ENCODE measurements at places on chromosomes 2 and 18.

DNA sequence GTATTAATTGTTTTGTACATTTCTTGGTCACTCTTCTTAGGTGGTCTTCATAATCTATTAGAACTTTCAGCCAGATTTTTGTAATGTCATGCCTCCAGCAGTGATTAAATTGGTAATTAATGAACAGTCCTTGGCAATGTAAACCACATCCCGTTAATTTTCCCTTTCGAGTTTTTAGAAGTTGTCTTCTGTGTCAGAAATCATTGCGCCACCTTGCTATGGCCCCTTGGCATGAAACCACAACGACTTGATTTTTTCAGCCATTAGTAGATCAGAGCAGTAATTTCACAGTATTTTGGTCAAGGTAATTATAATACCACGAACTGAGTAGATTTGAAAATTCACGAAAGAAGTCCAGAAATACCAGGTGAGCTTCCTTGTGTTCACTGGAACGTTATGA is 86.0 kb upstream of the OTX1 start:
- no peak for DNase-seq

DNA sequence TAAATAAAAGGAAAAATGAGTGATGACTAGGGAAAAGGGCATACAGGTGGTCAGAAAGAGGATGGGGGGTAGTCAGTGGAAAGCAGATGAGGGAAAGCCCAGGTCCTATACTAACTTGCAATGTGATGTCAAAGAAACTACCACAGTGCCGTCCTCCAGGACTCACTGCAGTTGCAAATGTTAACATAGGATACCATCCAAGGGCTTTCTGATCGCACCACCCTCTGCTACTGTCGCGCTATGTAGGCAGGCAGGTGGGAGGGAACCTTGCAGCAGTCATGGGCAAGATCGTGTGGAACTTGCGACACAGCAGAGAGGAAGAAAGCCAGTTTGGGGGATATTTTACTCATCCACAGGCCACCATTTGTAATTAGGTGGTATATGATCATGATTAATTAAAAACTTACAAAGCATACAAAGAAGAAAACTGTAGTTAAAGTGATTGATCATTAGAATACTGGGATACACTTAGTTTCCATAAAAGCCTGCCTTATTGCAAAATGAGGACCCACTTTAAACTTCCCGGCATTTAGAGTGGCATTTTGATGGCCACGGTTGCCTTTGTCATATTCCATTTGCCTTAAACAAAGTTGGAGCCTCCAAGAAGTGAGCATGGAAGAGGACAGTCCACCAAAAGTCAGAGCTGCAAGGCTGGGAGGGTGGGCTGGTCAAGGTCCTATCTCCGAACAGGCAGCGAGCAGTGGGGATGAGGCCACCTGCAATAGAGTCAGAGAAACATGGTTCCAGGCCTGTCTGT is 8.5 kb upstream of the ROCK2 start:
- DNase-seq: no peak

GRCh38 chr18:48851599-48851960 is 99.2 kb downstream of the SMAD7 start:
- no peak for DNase-seq

GRCh38 chr2:174025271-174026121 is 60.3 kb upstream of the SP3 start:
- DNase-seq: no peak

DNA sequence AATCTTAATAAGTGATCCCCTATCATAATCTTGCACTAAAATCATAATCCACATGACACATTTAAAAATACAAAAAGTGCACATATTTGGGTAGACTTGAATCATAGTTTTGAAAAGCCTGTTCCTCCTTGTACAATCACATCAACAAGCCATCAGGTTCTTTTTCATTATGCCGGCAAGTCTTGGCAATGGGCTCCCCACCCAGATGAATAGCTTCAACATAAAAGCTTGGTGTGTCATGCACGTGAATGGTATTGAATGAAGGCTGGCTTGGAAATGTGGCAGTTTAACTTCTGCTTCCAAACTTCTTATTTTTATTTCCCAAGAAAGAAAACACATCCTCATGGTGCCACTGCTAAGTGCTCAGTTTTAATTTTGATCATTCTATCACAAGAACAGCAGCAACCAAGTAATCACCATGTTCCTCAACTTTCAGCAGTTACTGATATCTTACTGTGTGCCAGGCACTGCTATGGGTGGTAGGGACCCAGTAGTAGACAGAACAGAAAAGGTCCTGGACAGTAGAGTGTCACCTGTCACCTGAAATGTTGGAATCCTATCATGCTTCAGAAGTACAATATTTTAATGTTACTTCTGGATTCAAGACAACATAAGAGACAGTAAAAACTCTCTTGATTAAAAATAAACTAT is 89.9 kb downstream of the AP1S3 start:
- no peak for DNase-seq

DNA sequence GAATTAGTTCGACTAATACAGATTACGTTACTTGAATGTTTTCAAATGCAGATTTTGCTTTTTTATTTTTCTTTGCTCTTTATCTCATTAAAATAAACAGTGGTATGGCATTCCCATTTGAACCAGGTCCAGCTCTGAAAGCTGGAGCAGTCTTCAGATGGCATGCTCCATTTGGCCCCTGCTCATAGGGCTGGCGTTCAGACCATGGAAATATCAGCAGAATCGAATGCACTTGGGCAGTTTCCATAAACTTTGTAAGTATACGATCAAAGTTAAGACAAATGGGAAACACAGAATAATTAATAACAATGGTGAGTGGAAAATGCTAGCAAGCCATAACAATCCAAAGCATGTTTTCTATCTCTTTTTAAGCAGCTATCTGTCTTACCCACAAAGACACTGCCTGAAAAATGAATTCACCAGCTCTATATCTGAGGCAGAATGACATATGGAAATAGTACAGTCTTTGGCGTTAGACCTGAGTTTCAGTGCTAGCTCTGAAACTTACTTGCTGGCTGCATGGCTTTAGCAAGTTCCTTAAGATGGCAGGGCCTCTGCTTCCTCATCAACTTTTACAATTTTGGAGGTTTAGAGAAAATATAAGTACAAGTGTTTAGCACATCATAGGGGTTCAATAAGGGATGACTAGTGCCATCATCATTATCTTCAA is 131.6 kb downstream of the BCL2 start:
- no peak for DNase-seq

DNA sequence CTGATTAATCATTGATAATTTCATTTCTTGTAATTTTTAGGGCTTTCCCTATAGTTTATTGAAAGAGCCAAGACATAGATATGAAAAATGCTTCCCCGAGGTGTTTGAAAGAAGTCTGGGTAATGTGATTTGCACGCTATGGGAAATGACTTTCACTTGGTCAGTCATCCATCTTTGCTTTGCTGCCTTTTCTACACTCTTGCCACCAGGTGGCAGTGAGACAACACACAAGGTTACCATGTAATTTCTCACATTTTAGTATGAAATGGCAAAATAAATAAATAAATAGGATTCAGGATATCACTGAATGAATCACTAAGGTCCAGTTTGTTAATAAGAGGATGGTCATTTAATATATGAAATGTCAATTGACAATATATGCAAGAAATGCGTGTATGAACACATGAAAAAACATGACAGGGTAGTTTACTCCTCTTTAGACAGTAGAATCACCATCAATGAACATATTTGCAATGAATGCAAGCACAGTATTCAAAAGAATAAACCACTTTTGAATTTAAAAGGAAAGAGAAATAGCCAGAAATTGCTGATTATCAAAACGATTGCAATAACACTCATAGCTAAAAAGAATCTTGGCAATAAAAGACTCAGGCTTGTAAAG is 52.2 kb upstream of the KCNH7 start:
- peak; percentile 69 for DNase-seq

GRCh38 chr18:25759111-25759510 is 331.3 kb downstream of the SS18 start:
- no peak for DNase-seq

- no peak for DNase-seq
Measured at GRCh38 chr2:50878251-50878650, 153.7 kb downstream of the NRXN1 start.

GRCh38 chr2:238462782-238463396 is 36.2 kb downstream of the ASB1 start:
- DNase-seq: peak; percentile 68

GRCh38 chr2:215360596-215360995 is 48.7 kb downstream of the ATIC start:
- no peak for DNase-seq

GRCh38 chr2:174566871-174567270 is 30.7 kb downstream of the WIPF1 start:
- no peak for DNase-seq

GRCh38 chr2:46131-46470 is 204 bp downstream of the FAM110C start:
- DNase-seq: no peak

- DNase-seq: no peak
Measured at GRCh38 chr2:240138254-240138984, 2.0 kb downstream of the OTOS start.

GRCh38 chr2:30636311-30636710 is 170.9 kb downstream of the CAPN13 start:
- DNase-seq: no peak

DNA sequence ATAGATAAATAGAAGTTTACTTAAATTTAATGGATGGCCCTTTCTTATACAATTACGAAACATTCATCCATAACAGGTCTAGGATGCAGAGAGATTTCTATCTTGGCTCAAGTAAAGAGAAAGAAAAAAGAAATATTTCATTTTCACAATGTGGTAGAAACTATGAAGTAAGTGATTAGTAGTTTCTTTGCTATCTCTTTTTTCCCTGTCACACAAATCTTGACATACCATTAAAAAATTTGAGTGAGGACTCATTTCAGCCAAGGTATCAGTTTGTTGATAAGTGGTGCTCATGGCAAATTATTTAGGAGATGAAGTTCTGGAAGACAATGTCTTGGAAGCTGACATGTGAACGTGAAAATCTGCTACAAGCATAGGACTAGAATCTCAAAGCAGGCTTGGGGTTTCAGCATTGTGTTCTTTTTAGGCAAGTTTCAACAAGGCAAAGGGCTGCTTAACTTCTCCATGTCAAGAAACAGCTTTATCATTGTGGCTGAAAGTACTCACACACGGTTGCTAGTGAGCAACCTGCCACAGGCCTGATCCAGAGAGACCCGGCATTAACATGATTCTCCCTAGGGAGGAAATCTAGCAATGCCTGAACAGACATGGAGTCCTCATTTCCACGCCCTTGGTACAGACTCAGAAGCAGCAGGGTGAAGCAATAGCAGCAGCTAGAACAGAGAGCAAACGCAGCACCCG is 414.6 kb downstream of the DLGAP1 start:
- no peak for DNase-seq

GRCh38 chr2:3168230-3168891 is 209.3 kb downstream of the EIPR1 start:
- DNase-seq: no peak

All from SW 1271 (cell line).